ENCODE measurements at places on chromosomes 7 and 10.

- DNase-seq: no peak
Observed at GRCh38 chr10:95214793-95215192, 20.8 kb downstream of the ACSM6 start.

DNA sequence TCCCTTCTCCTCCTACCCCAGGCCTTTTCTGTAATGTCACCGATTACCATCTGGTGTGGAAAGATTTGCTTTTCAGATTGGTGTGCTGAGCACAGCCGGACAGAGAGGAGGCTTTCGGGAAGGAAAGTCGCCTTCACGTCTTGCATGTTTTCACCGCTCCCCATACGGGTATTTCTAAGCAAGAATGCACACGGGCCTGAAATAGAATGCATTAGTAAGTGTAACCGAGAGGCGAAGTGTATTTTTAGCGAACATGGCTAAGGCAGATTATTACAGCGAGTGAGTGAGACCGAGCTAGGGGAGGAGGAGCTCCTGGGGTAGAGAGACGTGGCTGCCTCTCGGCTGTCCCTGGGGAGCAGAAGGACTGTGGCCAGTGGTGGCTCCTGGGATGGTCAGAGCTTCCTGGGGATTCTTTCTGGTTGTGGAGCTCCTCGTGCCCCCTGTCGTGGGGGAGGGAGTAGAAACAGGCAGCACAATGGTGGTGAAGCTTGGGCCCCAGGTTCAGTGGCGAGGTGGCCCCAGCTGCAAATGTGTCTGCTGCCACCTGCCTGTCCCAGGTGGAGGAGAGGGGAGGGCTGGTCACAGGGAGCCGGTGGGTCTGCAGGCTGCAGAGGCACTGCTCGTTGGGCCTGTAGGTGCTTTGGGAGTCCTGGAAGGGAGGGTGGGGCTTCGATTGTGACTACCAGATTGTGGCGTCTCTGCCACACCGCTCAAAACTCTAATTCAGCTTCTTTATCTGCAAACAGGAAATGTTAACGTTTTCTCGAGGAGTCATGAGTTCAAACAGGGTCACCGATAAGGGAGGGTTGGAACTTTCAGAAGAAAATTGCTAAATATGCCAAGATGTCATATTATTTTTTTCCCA lies 135.8 kb downstream of the CAMK1D start:
- DNase-seq: no peak

DNA sequence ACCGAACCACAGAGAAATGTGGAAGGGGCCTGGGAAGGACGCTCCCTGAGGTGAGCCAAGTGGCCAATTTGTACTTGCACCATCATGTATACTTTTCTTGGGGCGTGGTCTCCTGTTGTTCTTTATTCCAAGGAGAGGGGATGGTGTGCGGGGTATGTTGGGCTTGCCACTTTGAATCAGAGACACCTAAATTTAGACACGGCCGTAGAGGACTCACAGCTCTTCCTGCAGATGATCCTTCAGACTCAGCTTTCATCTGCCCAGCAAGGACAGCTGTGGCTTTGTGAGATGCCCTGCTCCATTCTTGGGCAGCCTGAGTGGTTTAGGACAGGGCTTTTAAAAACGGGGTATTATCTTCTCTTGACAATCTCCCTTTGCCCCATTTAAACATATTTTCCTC lies 473.2 kb downstream of the REEP3 start:
- DNase-seq: no peak

GRCh38 chr7:112366886-112367285 lies 83.4 kb upstream of the IFRD1 start:
- no peak for DNase-seq

DNA sequence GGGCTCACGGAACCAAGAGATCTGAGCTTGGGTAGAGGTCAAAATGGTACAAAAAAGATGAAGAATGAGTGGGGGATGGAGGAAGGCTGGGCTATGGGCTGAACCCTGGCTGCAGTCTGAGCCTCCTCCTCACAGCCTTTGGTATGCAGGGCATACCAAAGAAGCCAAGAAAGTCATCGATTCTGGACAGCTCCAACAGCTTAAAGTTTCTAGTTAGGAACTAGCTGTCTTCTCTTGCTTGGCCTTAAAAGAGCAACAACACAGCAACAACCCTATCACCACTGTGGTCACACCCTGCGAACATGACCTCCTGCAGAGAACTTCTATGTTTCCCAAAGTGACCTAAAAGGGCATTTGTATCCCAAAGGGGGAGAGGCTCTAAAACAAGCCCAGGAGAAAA lies 126.1 kb upstream of the EFCAB10 start:
- DNase-seq: no peak

DNA sequence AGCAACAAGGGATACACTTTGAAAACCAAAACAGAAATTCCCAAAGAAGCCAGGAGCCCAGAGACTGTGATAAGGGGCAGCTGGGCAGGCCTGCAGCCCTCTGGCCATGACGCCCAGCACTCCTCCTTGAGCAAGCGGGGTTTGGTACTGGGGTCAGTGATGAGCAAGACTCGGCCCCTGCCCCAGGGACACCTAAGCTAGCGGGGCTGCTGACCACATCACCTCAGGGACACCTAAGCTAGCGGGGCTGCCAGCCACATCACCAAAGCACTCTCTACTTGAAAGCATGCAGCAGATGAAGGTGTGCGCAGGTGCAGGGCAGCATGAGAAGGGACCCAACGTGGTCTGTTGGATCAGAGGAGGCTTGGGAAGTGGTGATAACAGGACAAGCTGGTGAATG lies 108.0 kb upstream of the PPP2R2D start:
- DNase-seq: no peak

DNA sequence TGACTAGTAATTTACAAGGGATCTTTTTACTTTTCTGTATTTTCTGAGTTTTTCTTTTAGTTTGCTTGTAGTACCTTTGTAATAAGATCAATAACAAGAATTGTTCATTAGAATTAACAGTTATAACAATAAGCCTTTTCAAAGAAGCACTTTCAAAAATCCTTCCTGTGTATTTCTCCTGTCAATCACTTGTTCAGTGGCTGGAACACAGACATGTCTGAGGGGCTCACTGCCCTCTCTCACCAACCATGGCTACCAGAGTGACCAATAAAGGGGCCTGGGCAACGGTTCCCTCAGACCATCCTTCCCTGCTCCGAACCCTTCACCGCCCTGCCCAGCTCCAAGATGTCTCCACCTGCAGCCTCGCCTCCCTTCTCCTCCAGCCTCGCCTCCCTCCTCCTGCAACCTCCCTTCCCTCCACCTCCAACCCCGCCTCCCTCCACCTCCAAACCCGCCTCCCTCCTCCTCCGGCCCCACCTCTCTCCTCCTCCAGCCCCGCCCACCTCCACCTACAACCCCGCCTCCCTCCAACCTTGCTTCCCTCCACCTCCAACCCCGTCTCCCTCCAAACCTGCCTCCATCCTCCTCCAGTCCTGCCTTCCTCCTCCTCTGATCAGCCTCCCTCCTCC lies 353.4 kb downstream of the TNS3 start:
- no peak for DNase-seq

- no peak for DNase-seq
Observed at GRCh38 chr10:3654496-3654895, 130.5 kb downstream of the KLF6 start.

- no peak for DNase-seq
Observed at GRCh38 chr7:104135760-104136558, 71.9 kb downstream of the ORC5 start.

DNA sequence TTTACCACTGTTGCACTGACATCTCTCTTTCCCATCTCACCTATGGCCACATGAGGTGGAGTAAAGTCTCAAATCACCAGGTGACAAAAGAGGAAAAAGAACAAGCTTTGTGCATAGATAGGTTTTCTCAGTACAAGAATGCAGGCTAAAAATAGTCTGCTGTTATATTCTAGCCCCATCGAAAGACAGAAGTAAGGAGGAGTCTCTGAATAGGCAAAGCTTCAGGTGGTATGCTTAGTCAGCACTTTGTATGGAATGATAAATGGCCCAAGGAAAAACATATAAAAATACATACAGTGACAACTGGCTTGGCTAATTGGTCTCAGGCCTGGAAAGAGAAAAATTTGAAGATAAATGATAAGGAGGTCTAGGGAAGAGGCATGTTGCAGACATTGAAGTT lies 39.6 kb upstream of the KCND2 start:
- no peak for DNase-seq

DNA sequence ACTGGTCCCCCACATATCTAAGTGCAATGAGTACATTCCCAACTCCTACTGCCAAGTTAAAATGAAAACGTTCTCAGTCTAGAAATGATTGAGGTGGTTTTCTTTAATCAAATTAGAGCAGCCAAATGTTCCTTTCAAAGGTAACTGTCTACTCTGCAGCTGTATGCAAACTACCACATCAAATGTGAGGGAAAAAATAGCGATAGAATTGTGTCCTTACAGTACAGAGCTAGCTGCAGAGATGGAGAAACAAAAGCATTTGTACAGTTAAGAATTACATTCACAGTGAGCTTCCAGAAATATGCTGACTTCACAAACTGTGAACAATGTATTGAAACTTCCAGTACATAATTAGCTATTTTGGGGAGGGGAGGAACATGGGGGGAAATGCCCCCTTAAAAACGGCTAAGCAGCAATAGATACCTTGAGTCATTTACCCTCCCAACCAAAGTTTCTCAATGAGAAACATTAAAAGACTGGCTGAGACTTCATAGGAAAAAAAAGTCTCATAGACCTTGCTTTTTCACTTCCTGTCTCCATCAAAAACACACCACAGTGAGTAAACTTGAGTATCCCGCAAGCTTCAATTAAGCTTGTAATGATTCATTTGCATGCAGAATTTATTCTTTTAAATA lies 22.9 kb downstream of the CDK6 start:
- no peak for DNase-seq

GRCh38 chr10:97319671-97320479 lies 804 bp downstream of the FRAT1 start:
- no peak for DNase-seq

GRCh38 chr10:110569736-110570135 lies 2.2 kb downstream of the SMC3 start:
- DNase-seq: no peak

DNA sequence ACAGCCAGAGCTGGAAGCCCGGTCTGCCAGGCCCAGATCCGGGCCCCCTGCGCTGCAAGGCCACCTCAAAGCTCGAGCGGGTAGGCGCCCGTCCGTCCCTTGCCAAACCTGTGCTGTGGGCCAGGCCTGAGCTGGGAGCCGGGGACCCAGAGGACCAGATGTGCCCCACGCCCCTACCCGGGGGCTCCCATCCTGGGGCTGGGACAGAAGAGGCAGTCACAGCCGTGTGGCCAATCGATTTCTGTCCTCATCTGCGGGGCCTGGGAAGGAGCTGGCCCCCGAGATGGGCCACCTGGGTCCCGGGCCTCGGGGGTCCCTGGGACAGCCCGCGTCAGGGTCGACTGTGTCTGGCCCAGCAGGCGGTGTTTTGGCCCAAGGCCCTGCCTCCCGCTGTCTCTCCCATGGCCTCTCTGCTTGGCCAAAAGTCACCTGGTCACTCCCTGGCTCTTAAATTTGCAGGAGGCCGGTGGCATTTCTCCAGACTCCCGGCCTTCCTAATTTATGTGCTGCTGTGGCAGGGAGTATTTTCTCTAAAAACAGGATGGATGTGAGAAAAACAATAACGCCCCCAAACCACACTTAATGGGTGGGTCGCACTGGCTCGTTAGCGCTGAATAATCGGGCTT lies 63.8 kb downstream of the UNCX start:
- DNase-seq: no peak

DNA sequence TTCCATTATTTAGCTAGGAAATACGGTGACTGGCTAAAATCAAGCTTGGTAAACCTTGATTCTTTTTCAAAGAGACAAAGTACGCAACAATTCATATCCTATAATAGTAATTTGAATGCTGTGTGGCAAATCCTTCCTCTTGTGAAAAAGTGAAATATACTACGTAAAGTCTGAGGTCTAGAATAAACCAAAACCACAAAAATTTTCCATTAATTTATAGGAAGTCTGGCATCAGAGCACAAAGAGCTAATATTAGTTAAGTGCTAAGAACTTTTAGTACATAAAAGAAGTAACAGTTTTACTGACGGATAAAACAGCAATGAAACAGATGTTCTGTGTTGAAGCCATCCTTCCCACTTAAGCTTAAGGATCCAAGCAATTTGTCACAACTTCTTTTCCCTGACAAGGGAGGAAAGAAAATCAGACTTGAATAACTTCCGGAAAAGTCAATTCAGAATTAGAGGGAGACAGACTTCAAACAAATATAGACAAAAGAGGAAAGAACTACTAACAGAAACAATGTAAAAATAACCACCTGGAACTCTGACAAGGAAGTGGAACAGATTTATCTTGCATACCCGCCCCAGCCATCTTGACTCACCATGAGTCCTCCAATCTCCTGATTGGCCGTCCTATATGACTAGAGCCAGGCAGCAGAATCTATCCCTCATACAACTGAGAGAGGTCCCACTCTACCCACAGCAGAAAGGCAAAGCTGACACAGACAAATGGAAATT lies 34.6 kb downstream of the RHEB start:
- no peak for DNase-seq

- no peak for DNase-seq
Observed at GRCh38 chr7:20790375-20790774, 3.7 kb upstream of the SP8 start.

DNA sequence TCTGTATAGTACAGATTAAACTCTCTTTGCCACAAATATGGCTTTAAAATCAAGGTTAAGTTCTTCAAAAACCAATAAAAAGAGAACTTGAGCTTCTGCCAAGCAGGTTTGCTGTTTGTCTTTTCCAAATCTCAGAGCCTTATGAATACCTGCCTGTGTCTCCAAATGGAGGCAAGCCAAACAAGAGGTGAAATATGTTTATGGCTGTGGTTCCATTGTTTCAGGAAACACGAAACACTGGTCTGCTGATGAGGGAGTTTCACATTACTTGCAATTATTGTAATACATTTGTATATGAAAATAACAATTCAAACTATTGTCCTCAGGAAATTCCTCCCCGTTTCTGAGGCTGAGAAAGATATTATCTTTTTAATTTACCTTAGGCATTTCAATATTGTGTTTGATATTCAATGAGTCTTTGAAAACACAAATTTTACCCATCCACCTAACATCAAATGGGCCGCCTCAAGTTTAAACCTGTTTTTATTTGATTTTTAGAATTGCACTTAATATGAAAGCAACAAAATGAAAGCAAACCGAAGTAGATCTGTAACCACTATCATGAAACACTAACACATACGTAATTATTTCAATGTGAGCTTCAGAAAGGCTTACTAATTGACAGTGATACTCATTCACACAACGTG lies 359.3 kb downstream of the HGF start:
- DNase-seq: no peak

GRCh38 chr7:107966711-107967110 lies 36.2 kb downstream of the LAMB1 start:
- peak; percentile 63 for DNase-seq

GRCh38 chr10:130555411-130555750 lies 419.2 kb downstream of the GLRX3 start:
- DNase-seq: no peak

DNA sequence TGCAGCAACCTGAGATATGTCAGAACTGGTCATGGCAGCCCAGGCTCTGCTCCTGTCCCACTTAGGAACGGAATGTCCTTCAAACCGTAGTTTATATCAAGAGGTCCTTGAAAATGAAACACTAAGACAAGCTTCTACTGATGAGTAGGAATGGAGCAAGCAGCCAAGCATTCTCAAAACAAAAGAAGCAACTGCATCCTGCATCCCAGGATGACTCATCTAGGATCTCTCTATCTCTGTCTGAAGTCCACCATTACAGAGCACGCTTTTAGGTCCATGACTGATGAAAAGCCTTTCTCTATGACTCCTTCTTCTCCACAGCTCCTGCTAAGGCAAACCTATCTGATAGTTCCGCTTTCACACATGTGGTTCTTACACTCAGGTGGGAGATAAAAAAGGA lies 16.3 kb downstream of the MBL2 start:
- no peak for DNase-seq
